ENCODE measurements at places on chromosomes 12 and 14. TPM values are rescaled to one million over a fixed set of nuclear protein-coding genes. Genes with fewer than 3 reads are reported as not detected.

The NGB gene
- not detected for total RNA-seq

DNA sequence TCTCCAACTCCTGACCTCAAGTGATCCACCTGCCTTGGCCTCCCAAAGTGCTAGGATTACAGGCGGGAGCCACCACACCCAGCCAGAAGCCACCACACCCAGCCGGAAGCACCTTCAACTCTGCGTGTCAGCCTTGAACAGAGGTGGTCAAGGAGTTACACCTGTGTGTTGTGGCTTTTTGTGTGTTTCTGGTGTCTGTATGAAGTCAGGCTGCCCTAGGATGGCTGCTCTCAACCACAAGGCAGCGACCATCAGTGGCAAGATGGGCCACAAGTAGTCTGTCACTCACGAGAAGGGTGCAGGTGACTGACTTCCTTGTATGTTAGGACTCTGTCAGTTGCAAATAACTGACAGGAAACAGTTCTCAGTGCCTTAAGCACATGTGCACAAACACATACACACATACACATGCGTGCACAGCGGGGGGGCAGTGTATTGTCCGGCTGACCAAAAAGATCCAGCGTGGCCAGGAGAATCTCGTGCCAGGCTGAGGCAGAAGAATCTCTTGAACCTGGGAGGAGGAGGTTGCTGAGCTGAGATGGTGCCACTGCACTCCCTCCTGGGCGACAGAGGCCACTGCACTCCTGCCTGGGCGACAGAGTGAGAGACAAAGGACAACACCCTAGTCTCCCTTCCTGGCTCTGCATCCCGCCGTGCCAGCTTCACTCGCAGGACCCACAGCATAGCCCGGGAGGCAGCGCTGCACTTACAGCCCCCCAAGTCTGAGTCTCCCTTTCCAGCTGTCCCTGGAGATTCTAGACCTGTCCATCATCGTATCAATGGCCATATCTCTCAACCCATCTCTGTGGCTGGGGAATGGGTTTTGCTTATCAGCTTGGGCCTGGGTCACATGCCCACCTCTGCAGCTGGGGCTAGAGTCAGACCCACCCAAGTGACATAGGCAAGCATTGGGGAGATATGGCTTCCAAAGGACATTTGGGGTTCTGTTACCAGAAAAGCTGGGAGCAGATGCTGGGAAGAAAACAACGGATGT is 13.7 kb downstream of the P2RX4 start:
- peak; percentile 65 for DNase-seq

DNA sequence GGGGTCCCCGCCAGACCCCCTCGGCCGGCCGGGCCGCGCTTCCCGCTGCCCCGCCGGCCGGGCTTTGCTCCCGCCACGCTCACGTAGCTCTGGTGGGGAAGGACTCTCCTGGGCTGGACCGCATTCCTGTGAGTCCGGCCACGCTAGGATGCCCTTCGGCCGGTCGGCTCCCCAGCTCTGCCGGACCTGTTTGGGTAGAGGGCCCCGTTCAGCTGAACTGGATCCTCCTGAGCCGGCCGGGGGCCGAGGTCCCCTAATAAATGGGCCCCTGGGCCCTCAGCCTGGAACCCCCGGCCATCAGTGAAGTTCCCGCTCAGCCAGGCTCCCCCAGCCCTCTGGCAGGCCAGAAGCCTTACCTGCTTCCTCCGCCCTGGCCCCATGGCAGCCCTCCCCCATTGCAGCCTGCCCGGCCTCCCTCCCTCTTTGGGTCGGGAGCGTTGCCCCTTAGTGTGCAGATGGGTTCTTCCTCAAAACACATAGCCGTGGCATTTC is 593 bp downstream of the UNC119B start:
- DNase-seq = peak; percentile 23

GRCh38 chr12:89038831-89039512 is 313.3 kb downstream of the DUSP6 start:
- DNase-seq = no peak

The NRXN3 gene
- not detected for total RNA-seq

DNA sequence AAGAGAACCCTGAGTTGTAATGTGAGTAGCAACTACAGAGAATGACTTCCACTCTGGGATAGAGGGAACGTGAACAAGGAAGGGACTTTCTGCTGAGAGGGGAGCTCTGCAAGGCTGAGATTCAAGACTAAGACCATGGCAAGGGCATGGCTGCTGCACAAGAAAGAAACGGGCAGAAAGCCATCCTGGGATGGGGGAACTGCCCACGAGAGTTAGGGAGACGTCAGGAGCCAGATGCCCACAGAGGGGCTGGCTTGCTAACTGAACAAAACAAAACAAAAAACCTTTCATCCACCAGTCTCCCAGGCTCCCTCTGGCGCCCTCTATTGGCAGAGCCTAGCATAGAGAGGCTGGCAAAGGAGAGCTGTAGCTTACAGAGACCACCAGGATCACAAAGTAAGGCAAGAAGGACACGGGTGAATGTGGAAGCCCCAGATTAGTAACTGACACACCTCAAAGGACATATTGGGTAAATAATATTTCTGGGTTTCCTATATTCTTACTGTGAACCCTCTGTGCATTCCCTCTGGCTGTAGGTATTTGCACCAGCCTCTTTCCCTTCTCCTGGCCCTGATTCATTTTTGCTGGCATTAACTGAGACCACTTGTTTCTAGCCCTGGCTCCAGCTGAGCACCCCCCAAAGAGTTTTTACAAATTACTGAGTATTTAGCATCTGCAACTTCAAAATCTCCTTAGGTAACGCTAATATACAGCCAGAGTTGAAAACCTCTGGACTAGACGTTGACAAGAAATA is 338.3 kb downstream of the EMP1 start:
- DNase-seq = peak; percentile 60

The EXD2 gene
- total RNA-seq = 5.8 TPM

Data from activated CD4-positive, alpha-beta T cell treated with anti-CD3 and anti-CD28 coated beads, Interleukin-2, amount 10 ng/mL, durations not matched to agents 7 days and 5 days (primary cell).